NCI-H1417 (cell line): ENCODE measurements at places on chromosomes 13 and 19.

DNA sequence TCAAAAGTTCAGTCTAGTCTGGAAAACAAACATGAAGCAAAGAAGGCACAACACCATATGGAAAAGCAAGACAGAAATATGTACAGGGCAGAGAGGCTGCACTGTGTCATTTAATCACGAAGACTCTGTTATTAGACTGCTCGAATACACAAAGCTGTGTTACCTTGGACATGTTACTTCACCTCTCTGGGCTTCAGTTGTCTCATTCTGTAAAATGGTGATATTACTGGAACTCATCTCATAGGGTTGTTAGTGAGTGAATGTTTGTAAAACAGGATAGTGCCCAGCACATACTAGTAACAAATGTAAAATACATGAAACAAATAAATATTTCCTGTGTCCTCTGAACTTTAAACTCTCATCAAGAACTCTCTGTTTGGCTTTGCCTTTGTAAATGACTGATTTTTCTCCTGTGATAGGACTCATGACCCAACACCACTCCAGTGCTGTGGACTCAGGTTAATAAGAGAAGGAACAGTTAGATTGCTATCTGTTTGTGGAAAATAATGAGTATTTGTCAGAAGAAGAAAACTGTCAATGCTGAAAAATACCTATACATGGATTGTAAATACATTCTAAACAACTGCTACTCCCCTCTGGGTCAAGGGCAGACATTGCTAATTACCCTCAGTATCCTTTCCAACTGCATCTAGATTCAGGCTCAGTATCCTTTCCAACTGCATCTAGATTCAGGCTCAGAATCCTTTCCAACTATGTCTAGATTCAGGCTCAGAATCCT is 62.3 kb downstream of the ZIC5 start:
- DNase-seq = no peak

GRCh38 chr19:18427080-18427742 is 8.0 kb downstream of the SSBP4 start:
- no peak for DNase-seq

GRCh38 chr19:32781280-32781679 is 61.7 kb downstream of the TDRD12 start:
- DNase-seq = no peak

DNA sequence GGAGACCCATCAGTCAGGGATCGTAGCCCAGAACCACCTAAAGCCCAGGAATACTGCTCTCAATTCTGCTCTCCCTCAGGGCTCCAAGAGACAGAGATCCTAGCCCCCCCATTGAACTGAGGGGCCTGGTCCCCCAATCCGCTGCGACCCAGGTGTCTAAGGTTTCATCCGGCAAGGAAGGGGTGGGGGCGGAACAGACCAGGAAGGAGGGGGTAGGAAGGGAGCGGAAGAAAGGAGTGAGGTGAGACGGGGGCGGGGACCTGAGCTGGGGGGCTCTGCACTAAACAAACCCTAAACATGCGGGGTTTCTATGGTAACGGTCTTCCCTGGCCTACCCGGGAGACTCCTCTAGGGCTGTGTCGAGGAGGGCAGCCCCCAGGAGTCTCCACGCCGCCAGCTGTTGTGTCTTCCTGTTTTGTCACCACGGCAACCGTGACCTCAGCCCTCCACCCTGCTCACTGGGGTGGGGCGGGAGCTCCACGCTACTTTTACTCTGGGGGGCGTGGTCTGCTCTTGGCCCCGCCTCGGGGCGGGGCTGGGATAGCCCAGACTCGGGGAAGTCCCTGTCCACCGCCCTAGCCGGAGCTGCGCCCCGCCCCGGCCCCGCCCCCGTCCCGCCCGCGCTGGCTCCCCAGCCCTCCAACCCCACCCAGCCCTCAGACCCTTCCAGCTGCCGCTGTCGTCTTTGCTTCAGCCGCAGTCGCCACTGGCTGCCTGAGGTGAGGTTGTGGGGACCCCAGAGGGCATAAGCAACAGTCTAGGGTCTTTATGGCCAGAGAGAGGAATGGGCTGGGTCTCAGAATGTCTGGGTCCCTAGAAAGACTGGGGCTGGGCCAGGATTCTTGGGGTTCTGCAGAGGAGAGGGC is at the start of gene MYADM:
MYADM (plus strand) TSS at position 659 of the 866 bp plus-strand sequence. CDS start 5,647 bp downstream, outside the sequence.
- peak; percentile 12 for DNase-seq

DNA sequence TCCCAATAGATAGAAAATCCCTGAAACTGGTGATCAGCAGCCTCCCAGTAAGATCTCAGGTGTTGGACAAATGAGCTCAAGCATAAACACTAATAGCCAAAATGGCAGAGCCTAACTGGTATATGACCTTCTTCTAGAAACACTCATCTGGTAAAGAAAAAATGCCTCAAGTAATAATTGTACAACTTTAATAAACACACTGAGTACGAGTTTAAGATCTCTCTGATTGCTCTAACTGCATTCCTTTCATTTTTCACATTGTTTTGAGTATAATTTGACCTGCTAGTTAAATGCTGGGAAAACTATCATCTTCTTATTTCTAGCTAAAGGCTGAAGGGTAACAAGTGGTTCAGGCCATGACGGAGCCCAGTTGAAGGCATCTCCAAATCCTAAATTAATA is 2009.5 kb upstream of the PCDH20 start:
- no peak for DNase-seq

DNA sequence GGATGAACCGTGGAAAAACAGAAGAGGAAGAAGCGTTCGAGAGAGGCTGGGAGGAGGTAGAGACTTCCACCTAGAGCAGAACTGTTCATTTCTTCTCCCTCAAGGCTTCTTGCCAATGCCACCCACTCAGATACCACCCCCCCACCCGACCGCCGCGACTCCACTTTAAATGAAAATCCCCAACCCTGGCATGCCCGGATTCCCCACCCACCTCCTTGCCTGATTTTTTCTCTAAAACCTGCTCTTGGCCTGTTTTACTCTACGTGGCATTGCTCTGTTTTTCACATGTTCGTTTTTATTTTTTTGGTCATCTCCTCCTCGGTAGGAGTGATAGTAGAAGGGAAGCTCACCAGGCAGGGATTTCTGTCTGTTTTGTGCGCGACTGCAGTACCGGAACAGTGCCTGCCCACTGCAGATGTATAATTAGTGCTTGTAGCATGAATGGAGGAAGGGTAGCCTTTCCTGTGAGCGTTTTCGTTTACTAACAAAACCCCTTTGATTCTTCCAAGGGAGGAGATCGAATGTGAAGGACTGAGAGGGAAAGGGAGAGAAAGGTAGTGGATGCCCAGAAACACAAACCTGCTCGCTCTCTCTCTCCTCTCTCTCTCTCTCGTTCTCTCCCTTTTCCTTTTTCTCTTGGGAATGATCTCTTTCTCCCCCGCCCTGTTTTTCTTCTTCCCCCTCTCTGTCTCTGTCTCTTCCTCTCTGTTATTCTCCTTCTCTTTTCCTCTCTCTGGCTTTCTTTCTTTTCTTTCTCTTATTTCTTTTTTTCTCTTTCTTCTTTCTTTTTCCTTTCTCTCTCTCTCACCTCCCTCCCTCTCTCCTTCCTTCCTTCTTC is 2.2 kb downstream of the CD70 start:
- DNase-seq = no peak

DNA sequence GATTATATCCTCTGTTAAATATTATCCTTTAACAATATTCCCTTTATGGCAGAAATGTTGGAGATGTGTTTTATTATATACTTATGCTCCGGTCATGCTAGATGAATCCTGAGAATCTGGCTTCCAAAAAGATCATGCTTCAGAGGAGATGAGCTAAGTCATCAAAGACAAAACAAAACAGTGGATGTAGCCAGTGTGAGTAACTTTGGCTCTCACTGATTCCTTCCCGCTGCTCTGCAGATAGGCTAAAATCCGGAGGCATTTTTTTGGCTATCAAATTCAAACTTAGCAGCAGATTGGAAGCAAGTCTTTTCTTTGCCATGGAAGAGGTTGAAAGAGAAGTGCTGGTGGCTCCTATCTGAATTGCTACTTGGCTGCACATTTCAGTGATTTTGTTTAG is 295.9 kb downstream of the GPC6 start:
- DNase-seq = no peak

DNA sequence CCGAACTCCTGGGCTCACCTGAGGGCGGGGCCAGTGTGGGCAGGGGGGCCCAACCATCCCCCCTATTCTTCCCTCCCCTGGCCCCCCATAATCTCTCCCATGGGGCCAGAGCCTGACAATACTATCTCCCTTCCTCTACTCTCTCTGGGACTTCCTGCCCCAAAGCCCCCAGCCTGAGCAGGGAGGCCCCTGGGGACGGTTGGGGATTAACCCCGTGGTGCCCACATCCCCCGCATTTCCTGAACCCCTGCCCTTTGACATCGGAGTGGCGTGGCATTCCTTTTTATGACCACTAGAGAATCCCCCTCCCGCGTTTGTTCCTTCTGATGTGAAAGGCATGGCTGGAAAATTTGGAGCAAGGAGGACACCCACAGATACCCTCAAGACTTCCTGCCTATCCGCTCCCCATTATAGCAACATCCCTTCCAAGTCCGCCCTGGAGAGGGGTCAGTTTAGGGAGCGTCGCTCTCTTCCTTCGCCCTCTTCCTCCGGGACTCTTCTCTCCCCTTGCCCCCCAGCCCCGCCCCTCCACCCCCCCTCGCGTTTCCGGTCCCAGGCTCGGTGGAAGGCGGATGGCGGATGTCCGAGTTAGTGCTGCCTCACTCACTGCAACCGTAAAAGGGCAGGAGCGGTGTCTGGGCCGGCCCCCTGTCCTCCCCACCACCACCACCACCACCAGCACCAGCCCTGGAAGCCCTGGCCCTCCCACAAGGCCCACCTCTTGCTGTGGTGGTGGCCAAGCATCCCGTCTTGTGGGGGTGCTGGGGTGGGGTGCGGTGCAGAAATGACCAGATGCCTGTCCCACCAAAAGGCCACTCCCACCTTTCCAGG is 1.8 kb downstream of the VASP start:
- DNase-seq = no peak

DNA sequence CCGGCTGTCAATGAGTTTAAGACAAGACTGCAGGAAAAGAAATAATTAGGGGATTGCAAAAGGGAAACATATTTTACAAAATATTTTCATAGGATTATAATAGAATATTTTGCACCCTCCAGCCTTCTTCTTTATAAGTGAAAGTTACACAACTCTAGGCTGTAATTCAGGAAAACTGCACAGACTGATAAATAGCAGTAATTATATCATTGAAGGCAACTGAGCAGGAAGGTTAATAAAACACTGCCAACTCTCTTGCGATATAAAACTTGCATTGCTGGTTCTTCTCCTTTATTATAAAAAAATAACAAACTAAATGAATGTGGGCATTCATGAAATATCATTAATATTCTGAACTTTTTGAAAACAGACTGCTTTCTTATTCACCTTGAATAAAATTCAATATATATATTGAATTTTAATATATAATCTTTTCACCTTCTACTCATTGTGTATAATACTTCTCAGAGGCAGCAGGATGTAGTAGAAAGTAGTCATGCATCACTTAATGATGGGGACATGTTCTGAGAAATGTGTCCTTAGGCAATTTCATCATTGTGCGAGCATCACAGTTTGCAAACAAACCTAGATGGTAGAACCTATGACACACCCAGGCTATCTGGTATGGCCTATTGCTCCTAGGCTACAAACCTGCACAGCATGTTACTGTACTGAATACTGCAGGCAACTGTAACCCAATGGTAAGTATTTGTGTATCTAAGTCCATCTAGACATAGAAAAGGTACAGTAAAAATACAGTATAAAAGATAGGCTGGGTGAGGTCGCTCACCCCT is 24.9 kb upstream of the STARD13 start:
- DNase-seq = peak; percentile 15

GRCh38 chr19:38838208-38838985 is 6.8 kb upstream of the ECH1 start:
- DNase-seq = no peak

DNA sequence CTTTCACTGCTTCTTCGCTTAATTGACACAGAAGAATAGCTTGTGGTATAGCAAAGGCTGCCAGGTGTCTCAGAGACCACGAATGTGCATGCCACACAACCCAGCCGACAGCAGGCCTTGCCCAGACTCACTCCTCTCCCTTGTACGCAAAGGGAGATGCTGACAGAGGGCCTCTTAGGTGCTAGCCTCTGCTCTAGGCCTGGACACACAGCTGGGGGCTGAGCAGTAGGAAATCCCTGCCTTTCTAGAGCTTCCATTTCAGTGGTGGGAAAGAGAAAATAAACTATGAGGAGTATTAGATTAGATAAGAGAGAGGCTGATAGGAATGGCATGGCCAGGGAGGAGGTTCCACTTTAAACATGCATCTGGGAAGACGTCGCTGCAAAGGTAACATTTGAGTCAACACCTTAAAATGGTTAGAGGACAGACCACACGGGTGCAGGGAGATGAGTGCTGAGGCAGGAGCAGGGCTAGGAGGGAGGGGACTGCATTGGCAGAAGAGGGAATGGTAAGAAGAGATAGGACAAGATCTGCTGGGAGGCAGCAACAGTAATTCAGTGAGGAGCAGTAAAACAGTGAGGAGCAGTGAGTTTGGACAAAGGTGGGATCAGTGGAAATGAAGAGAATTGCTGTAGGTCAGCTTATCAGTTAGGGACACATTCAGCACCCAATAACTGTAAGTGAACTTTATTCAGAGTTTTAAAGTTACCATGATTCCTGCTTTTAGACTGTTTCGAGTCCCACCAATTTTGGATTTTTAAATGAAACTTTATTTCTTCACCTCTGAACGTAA is 100.0 kb downstream of the RNF17 start:
- no peak for DNase-seq

DNA sequence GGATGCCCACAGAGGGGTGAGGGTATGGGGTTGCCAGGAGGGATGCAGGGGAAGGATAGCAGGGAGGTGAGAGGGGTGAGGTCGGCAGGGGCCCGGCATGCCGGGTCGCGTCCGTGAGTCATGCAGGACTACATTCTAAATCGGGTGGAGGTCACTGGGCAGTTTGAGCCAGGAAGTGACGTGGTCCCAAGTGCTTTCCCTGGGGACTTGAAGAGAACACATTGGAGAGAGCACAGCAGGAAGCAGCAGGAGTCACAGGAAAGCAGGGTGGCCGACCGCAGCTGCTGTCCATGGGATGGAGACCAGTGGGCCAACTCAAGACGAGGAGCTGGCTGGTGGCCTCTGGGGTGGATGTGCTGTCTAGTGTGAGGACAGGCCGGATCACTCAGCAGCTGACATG is 92.0 kb upstream of the WASF3 start:
- no peak for DNase-seq

DNA sequence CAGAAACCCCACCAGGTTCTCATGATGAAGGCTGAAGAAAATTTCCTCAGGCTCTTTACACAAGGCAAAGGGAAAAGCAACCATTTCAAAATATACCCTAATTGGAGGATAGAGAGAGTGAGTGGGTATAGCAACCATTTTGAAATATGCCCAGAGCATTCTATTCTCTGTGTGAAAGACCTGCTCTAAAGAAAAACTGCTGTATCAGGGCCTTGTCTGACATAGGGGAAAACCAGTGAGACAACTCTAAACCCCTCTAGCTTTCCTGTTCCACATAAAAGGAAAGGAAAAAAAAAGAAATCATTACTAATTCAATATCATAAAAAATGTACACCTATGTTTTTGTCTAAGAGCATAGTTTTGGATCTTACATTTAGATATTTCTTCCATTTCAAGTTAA is 42.3 kb downstream of the TPTE2 start:
- no peak for DNase-seq

- DNase-seq = no peak
These were observed 10.3 kb downstream of the GJA3 start for GRCh38 chr13:20150561-20150960.

GRCh38 chr19:36488118-36488845 is 1.1 kb downstream of the ZNF566 start:
- no peak for DNase-seq

GRCh38 chr19:27909185-27909840 is 1303.6 kb downstream of the UQCRFS1 start:
- DNase-seq = no peak

GRCh38 chr13:52798770-52799430 is 49.5 kb downstream of the PCDH8 start:
- peak; percentile 27 for DNase-seq

GRCh38 chr13:52414963-52415362 is 9.0 kb upstream of the THSD1 start:
- no peak for DNase-seq
